ENCODE measurements at places on chromosomes 12 and 14.

- no peak for DNase-seq
Observed at GRCh38 chr12:46657453-46658411, 168.1 kb downstream of the SLC38A4 start.

DNA sequence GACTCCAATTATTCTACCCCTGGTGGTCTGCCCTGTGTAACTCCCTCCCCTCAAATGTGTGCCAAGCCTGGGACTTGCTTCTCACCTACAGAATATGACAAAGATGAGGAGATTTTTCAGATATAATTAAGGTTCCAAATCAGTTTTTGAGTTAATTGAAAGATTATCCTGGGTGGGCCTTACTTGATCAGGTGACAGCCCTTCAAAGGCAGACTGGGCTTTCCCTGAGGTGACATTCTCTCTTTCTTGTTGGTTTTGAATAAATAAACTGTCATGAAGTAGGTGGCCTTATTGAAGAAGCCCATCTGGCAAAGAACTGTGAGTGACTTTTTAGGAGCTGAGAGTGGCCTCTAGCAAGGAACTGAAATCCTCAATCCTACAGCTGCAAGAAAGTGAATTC, 106.0 kb downstream of the BRMS1L start:
- no peak for DNase-seq

- no peak for DNase-seq
Observed at GRCh38 chr14:32372154-32372553, 43.1 kb downstream of the AKAP6 start.

GRCh38 chr14:93234798-93235197, 27.7 kb downstream of the UBR7 start:
- DNase-seq: no peak

DNA sequence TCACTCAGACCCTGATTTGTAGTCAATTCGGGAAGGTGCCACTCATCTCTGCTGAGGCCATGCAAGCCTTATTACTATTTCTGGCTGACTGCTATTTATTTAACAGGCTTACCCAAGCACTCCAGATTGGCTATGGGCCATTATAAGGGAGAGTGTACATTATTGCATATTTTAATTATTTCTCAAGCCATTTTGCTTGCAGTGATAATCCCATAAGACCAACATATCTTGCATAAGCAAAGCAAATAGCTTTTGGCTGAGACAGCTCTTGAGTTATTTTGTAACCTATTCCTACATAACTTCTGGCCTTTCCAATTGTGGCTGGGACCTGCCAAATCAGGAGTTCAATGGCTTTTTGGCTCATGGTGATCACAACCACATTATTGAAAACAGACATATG, 509.6 kb upstream of the USP15 start:
- no peak for DNase-seq

DNA sequence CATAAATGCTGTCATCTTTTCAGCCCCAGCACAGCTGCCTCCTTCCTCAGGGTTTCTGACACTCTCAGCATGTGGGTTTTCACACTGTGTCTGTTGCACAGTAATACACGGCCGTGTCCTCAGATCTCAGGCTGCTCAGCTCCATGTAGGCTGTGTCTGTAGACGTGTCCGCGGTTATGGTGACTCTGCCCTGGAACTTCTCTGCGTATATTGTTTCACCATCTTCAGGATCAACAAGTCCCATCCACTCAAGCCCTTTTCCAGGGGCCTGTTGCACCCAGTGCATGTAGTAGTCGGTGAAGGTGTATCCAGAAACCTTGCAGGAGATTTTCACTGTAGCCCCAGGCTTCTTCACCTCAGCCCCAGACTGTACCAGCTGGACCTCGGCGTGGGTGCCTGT, 1210.6 kb downstream of the TMEM121 start:
- DNase-seq: no peak

DNA sequence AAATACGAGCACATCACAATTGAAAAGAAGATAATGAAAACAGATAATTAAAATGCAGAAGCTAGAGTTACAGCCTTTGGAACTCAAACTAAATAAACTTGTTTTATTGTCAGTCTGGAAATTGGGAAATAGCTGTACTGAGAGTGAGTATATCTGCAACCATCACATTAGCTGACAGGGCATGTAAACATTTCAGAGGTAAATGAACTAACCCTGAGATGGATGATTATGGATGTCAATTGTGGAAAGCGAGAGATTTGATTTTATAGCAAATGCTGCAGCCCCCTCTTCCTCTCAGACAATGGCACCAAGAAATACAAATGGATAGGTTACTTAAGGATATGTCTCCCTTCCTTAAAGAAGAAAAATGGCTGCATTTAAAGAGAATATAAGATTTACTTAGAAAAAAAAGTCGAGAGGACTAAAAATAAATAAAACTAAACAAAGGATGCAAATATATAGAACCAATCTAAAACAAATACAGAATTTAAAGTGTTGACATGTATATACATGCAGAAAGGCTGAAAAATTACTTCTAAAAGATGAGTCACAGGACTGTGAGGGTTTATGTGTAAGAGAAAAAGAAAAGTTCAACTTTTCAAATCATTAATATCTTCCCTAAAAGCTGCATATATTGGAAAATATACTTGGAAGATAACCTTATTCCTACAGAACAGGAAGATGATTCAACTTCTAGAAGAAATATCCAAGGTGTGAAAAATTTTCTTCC, 120.3 kb upstream of the FLRT2 start:
- no peak for DNase-seq

DNA sequence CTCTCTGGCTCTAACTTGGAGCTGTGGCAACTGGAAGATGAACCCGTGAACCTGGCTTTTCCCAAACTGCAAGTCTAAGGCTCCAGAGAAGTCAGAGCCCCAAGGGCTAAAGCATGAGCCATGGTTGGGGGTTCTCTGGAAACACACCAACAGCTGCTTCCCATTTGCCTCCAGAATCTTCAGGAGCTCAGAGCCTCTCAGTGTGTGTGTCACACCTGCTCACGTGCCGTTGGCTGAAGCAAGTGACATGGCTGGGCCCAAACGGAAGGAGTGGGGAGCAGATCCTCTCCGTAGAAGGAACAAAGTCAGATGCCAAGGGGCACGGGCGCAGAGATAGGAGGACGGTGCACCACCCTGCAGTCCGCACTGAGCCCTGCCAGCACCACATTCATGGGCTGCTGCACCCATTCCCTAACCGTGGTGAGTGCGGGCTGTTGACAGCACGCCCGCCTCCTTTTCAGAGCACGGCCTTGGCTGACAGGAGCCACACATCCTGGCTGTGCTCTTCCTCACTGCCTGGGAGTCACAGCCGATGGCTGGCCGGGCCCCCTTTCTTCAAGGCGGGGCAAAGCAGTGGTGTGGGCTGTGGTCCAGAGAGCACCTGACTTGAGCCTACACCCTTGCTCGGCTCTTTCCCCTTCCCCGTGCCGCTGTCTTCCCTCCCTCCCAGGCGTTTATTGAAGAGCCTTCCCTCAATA, 16.6 kb upstream of the TRAF3 start:
- DNase-seq: no peak

- DNase-seq: no peak
Observed at GRCh38 chr14:39071096-39071495, 31.9 kb downstream of the SEC23A start.

GRCh38 chr14:29016050-29016900, 249.7 kb downstream of the FOXG1 start:
- no peak for DNase-seq

DNA sequence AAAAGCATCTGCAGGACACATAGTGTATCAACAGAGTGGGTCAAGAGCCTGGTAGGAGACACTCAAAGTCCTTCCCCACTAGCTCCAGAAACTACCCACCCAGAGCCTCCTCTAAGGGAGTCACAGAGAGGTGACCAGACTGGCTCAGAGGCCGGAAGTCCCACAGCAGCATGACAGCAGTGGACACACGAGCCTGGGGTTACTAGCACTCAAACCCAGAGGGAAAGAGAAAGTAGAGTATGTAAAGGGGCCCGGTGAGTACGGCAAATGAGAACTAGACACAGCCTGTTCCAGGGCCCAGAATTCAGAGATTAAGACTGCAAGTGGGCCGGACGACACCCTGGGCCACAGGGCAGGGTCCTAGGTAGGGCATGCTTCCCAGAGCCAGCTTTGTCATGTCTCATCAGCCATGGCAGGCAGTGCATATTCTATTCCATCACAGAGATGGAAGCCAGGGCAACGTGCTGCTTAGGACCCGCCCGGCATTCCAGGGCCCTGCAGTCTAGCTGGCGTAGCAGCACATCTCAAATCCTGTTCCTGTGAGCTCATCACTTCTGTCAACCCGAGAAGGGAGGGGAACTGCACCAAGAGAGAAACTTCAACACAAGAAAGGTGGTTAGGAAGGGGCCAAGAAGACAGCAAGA, 4.2 kb downstream of the IFFO1 start:
- no peak for DNase-seq

- DNase-seq: no peak
Observed at GRCh38 chr14:30131581-30132097, 204.0 kb upstream of the PRKD1 start.

- no peak for DNase-seq
Observed at GRCh38 chr12:78226763-78227162, 396.1 kb downstream of the NAV3 start.

DNA sequence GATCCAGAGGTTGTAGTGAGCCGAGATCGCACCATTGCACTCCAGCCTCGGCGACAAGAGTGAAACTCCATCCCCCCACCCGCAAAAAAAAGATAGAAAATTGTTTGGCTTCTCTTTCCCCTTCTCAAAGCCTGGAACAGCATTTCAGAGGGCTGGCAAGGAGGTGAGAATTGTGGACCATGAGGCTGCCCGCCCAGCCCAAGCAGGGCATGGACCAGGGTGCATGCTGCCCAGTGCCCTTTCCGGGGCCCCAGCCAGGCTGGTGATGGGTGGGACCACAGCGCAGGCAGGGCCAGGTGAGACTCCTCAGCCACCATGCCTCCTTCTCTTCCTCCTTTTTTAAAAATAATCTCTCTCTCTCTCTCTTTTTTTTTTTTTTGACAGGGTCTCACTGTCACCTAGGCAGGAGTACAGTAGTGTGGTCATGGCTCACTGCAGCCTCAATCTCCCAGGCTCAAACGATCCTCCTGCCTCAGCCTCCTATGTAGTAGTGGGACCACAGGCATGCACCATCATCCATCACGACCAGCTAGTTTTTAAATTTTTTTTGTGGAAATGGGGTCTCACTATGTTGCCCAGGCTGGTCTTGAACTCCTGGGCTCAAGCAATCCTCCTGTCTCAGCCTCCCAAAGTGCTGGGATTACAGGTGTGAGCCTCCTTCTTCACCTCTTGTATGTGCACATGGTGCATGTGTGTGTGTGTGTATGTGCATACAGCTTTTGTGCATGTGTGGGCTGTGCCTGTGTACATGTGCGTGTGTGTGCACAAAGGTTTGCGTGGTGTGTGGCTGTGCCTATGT, 22.2 kb downstream of the SYNDIG1L start:
- DNase-seq: no peak
